AG04450 (cell line): ENCODE measurements at places on chromosomes 11 and 22. TPM values are rescaled to one million over a fixed set of nuclear protein-coding genes. Genes with fewer than 3 reads are reported as not detected.

The SLC17A6 gene
- not detected in 2 replicates for polyA plus RNA-seq

The JAML gene
- polyA plus RNA-seq, result not detected in 2 replicates

The CLMP gene
- 251 and 288 TPM in 2 replicates for polyA plus RNA-seq

The MPEG1 gene
- polyA plus RNA-seq, result not detected in 2 replicates

The SCN2B gene
- polyA plus RNA-seq, result 0.01 TPM in 1 of 2 replicates, not detected in the other

The INS gene
- polyA plus RNA-seq, result not detected in 2 replicates

The SLC7A4 gene
- polyA plus RNA-seq, result 0.11 and 0.24 TPM in 2 replicates

The OR52N4 gene
- not detected in 2 replicates for polyA plus RNA-seq

The ARHGAP20 gene
- 3.9 and 4.0 TPM in 2 replicates for polyA plus RNA-seq

The SYCE3 gene
- not detected in 2 replicates for polyA plus RNA-seq

The PATE4 gene
- not detected in 2 replicates for polyA plus RNA-seq

The YPEL4 gene
- polyA plus RNA-seq, result 0.83 and 1.1 TPM in 2 replicates

DNA sequence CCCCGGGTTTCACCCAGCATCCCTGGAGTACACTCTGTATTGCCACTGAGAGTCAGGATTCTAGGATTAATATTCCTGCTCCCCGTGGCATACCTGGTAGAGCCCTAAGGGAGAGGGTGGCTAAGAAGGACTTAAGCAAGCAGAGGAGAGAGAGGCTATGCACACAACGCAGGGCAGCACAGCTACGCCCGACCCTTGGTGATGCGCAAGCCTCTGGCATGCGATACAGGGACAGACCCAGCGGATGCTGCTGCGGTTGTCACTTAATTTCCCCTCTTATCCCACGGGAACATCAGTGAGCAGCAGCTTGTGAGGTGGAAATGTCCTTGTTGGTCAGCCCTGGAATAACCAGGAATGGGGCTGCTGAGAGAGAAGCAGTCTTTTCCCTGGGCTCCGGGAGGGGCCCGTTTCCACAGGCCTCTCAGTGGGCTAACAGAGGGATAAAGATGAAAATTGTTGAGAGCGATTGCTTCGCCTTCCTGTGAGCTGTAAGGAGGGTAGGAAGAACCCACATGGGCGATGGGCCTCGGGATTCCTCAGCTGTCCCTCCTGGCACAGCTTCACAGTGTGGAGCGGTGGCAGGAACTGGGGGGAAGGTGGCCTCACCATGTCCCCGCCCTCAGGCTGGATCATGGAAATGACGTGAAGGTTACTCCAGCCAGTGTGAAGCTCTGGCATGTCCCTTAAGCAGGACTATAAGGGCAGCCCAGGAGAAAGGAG, 48.4 kb upstream of the RAB1B start:
- DNase-seq, result no peak

DNA sequence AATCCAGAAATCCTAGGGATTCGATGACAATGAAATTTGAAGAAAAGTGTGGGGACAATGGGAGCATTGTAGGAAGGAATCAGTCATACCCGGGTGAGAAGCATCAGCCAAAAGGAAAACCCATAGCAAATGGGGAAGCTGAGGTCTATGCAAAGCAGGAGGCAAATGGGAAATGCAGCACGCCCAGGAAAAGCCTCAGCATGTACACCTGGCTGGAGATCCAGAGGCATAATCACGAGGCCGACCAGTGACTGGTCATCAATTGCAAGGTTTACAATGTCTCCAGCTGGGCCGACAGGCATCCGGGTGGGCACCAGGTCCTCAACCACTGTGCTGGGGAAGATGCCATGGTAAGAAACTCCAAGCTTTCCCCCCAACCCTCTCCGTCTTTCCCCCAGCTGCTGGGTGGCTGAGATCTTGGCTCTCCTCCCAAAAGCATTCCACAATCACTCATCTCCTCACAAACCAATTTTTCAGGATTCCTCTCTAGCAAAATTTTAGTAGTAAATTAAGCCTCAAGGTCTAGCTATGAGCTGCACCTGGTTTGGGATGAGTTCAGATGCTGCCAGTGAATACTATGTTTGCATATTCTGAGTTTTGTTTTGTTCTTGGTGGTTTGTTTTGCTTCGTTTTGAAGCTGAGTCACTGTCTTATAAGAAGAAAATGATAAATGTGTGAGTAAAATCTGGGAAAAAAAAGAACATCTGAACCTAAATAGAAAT, 98.0 kb upstream of the OR5AK2 start:
- no peak for DNase-seq

DNA sequence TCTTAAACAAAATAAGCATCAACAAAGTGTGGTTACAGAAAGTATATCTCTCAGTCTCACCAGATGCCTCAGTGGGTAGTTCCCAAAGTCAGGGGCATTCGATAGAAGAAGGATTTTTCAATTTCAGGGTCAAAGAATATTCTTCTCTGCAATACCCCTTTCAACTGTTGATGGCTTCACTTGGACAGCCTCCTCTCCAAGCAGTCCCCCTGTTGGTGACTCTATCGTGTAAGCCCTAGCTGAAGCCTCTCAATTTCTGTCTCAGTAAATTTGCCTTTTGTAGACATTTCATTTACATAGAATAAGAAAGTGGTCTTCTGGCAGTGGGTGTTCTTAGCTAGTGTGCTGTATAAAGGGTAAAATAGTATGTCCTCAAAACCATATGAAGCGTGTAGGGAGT, 11.3 kb upstream of the CCDC83 start:
- no peak for DNase-seq

DNA sequence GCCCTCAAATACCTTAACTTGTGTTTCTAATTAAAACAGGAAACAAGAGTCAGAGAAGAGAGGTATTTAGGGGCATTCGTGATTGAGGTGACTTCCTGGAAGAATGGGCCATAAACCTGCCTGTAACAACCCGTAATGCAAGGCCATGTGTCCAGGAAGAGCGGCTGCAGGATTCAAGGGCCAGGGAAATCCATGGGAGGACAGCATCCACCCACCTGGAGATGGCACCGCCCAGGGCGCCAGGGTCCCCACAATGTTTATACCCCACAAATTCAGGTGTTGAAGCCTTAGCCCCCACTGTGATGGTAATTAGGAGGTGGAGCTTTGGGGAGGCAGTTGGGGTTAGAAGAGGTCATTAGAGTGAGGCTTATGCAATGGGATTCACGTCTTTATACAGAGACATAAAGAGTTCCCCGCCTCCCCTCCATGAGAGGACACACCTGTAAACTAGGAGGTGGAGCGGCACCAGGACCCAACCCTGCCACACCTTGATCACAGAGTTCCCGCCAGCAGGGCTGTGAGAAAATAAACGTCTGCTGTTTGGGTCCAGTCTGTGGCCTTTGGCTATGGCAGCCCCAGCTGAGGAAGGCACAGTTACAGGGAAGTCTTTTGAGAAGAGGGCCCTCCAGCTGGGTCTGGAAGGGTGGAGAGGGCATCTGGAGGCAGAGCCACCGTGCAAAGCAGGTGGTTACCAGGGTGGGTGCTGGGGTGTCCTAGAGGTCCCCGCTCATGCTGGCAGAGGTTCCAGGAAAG, 1394.3 kb downstream of the TBC1D22A start:
- DNase-seq, result no peak

GRCh38 chr11:70742553-70743291, 344.4 kb downstream of the CTTN start:
- DNase-seq, result no peak

GRCh38 chr22:46625113-46625842, 5.1 kb downstream of the GRAMD4 start:
- DNase-seq, result no peak

DNA sequence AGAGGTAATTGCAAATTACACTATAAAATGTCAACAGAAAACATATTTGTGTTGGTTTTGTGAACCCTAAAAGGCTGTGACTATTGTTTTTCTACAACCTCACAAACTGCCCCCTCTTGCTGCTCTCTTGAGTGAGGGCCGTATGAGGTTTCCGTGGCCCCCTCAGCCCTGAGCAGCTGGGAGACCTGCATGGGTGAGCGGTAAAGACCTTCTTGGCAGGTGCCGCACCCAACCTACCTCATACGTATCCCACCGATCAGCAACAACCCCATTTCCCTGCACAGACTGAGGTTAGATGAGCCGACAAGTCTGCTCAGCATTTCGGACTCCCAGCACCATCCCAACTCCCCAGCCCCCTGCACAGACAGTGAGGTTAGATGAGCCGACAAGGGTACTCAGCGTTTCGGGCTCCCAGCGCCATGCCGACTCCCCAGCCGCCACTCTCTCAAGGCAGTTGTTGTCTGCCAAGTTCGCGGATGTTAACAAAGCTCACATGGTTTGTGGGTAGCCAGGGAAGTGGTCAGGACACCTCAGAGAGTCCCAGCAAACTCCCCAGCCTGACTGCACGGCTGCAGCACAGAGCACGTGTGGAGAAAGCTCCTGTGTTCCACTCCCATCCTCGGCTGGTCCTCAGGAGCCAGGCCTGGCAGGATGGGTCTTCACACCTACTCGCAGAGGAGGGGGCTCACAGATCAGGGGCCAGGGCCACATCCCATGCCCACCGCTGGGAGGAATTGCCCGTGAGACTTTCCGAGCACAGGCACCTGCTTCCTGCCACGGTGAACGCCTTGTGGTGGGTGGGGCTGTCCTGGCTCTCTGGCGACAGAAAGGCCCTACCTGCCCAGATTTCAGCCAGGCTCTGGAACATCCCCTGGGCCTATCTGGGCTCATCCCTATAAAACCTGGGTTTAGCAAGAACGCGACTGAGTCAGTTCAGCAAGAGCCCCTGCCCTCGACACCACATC, 502.9 kb downstream of the BRD1 start:
- no peak for DNase-seq

GRCh38 chr22:46050916-46051614, 74.1 kb upstream of the WNT7B start:
- DNase-seq, result no peak

GRCh38 chr11:8018484-8019313, 31.6 kb downstream of the EIF3F start:
- peak; percentile 16 for DNase-seq

DNA sequence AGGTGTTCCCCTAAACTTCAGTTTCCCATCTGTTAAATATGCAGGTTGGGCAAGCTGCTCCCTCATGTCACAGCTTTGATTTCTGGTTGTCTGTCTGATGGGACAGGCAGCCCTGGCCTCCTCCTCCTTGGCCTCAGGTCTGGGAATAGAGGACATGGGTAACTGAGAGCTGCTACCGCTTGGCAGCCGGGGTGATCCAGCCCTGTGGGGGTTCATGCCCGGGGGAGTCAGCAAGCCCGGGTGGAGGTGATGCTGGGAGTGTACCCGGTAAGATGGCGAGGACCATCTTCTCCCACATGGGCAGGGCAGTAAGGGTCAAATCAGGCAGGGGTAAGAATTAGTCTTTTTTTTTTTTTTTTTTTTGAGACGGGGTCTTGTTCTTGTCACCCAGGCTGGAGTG, 845.0 kb downstream of the TBC1D22A start:
- DNase-seq, result no peak

- DNase-seq, result no peak
These were observed 7.4 kb downstream of the SCARF2 start for GRCh38 chr22:20430101-20430719.

DNA sequence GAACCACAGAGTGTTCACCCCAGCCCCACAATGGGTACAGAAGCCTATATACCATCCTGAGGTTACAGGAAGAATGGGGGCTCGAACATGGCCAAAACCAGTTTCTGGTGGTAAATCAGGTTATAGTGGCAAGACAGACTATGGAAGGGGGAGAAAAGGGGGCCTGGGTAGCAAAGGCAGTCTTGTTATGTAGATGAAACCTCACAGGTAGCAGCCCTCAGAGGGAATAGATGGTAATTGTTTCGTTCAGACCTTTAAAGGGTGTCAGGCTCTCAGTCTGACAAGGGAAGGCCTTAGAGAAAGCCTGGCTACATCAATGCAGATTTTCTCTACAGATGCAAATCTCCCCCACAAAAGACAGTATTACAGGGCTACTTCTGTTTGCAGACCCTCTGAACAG, 3.4 kb downstream of the CAPN1 start:
- no peak for DNase-seq

DNA sequence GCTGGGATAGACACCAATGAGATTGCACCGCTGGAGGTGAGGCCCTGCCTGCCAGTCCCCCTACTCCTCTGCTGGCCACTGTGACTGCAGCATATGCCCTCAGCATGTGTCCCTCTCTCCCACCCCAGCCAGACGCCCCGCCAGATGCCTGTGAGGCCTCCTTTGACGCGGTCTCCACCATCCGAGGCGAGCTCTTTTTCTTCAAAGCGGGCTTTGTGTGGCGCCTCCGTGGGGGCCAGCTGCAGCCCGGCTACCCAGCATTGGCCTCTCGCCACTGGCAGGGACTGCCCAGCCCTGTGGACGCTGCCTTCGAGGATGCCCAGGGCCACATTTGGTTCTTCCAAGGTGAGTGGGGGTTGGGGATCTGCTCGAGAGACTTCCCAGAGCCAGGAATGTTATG, 5.7 kb upstream of the SMARCB1 start:
- DNase-seq, result no peak

- no peak for DNase-seq
These were observed at the start of gene TSGA10IP for GRCh38 chr11:65945430-65945911. Gene TSGA10IP, plus strand, starts transcription at chr11:65945480. Its CDS starts 196 bp downstream, at chr11:65945676.

DNA sequence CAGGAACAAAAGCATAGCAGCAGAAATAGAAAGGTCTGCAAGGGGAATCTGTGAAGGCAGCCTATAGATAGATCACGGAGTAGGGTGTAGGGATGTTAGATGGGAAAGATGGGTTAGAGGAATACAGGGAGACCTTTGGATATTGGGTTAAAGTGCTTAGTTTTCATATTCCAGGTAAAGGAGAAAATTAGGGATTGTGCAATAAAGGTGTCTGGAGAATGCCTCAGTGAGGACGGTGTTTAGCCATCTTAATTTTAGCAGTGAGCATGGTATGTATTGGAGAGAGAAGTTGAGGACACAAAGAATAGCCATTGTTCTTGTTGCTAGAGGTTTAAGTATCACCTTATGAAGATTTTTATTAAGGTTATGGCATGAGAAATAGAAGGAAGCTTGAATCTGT, 17.7 kb downstream of the GAS2 start:
- no peak for DNase-seq

GRCh38 chr22:48893288-48894063, 934.2 kb downstream of the BRD1 start:
- no peak for DNase-seq

DNA sequence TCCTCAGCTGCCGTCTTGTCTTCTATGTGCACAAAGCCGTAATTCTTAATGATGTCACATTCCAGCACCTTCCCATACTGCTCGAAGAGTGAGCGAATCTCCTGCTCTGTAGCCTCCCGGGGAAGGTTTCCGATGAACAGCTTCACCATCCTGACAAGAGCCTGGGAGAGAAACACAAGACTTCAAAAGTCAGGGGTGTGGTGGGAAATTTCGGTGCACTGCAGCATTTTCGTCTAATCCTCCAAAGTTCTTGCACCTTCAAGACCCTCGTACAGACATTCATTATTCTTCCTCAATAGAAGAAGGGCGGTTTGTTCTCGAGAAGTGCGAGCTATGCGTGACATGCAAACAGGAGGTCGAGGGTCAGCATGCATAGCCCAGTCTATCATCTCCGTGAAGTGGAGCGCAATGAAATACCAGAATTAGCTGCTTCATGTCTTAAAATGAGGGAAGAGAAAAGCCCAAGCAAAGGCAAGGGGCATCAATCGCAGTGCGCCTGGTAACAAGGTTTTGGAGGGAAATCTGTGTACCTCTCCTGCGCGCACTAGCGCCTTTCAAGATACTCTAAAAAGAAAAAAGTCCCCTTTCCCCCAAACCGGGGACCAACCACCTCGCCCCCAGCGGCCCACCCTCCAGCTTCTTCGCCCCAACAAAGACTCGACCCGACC, 622 bp downstream of the RBM4B start:
- no peak for DNase-seq

- DNase-seq, result no peak
These were observed 15.3 kb downstream of the BLID start for GRCh38 chr11:122100756-122101080.

- no peak for DNase-seq
These were observed 249.7 kb downstream of the AASDHPPT start for GRCh38 chr11:106327134-106327533.
